ENCODE measurements at places on chromosomes 6 and 20.
A peak's percentile ranks its signal among the peaks of the same experiment; 100 is the strongest.

DNA sequence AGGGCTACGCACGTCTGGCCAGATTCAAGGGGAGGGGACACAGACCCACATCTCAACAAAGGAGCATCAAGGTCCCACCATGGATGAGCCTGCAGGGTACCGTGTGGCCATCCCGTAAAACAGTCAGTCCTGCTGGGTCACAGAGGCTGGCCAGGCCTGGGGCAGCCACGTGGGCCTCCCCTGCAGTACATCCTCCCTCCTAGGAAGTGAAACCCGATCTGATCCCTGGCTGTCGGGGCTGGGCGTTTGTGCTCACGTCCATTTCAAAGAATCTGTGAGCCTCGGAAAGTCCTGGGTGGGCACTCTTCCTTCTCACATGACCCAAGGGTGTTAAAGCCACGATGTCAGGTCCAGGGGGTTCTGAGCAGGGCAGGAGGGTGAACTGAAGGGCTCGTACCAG, 14.3 kb downstream of the SULF2 start:
- no peak for DNase-seq
- peaks cover 27% of the 10 kb centered on the region for H3K4me1 ChIP-seq
- no peaks in the 10 kb centered on the region for H3K36me3 ChIP-seq
- no peak overlapping the region for H3K27ac ChIP-seq
- no peaks in the 10 kb centered on the region for H3K27me3 ChIP-seq
- no peak overlapping the region for H3K4me3 ChIP-seq

- no peak overlapping the region for H3K4me3 ChIP-seq
- peaks cover 40% of the 10 kb centered on the region for H3K4me1 ChIP-seq
- peaks cover 9% of the 10 kb centered on the region for H3K27me3 ChIP-seq
- no peak for DNase-seq
- H3K27ac ChIP-seq = no peak overlapping the region
Observed at GRCh38 chr6:166257911-166258318, 50.3 kb downstream of the PRR18 start.

- H3K4me1 ChIP-seq = no peaks in the 10 kb centered on the region
- H3K27me3 ChIP-seq = no peaks in the 10 kb centered on the region
- H3K4me3 ChIP-seq = no peak overlapping the region
- no peak overlapping the region for H3K27ac ChIP-seq
Observed at GRCh38 chr6:139939189-139939979, 564.9 kb upstream of the CITED2 start.

DNA sequence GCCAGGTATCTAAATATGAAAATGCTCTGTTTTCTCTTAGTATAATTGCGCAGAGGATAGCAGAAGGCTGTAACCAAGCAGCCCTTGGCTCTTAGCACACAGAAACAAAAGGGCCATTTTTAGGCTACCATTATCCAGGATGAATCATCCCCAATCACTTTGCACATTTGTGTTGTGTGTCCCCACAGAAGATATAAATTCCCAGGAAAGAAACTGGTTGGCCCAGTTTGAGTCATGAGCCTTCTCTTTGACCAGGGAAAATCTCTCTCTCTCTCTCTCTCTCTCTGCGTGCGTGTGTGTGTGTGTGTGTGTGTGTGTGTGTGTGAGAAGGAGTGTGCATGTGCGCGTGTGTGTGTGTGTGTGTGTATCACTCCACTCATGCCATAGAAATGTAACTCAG, 178.5 kb downstream of the FRK start:
- H3K4me1 ChIP-seq = no peaks in the 10 kb centered on the region
- H3K36me3 ChIP-seq = no peaks in the 10 kb centered on the region
- no peak overlapping the region for H3K4me3 ChIP-seq
- H3K27me3 ChIP-seq = no peaks in the 10 kb centered on the region
- no peak for DNase-seq

DNA sequence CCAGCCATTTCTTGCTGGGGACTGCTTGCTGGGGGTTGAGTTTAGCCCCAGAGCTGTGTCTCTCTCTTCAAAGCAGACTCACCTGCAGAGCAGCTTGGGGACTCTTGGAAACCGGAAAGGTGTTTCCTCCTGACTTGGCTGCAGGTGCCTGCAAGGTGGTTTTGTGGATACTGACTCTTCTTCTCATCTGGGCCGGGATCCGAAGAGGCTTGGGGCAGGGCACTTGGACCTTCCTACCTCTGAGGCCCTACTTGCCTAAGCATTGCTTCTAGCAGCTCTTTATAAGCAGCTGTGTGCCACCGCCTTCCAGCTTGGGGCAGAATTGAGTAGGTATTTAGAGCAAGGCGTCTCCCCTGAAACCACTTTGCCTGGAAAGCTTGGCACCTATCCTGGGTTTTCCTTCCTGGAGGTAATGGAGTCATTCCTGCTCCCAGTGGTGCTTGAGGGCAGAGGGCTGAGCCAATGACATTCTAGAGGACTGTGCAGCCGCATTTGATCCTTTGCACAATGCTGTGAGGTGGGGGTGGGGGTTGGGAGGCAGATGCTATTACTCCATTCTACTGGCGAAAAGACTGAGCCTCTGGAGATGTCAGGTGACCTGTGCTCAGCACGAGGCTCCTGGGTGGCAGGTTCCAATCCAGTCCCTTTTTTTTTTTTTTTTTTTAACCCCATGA, 3.4 kb upstream of the CTSZ start:
- DNase-seq = peak; percentile 8
- no peaks in the 10 kb centered on the region for H3K36me3 ChIP-seq
- no peak overlapping the region for H3K27ac ChIP-seq
- no peak overlapping the region for H3K4me3 ChIP-seq
- H3K27me3 ChIP-seq = no peaks in the 10 kb centered on the region

- no peaks in the 10 kb centered on the region for H3K27me3 ChIP-seq
- no peak for DNase-seq
- H3K4me3 ChIP-seq = no peak overlapping the region
- H3K4me1 ChIP-seq = no peaks in the 10 kb centered on the region
- no peak overlapping the region for H3K27ac ChIP-seq
Observed at GRCh38 chr6:72890671-72891070, 268.8 kb downstream of the KCNQ5 start.

GRCh38 chr6:137702791-137703424, 164.2 kb upstream of the TNFAIP3 start:
- H3K36me3 ChIP-seq = no peaks in the 10 kb centered on the region
- no peak overlapping the region for H3K27ac ChIP-seq
- peaks cover 28% of the 10 kb centered on the region for H3K4me1 ChIP-seq

- H3K4me1 ChIP-seq = peaks cover 15% of the 10 kb centered on the region
- no peak for DNase-seq
- no peaks in the 10 kb centered on the region for H3K36me3 ChIP-seq
- H3K27ac ChIP-seq = no peak overlapping the region
- no peaks in the 10 kb centered on the region for H3K27me3 ChIP-seq
- H3K4me3 ChIP-seq = no peak overlapping the region
Observed at GRCh38 chr6:36361071-36361470, 24.4 kb upstream of the BNIP5 start.

DNA sequence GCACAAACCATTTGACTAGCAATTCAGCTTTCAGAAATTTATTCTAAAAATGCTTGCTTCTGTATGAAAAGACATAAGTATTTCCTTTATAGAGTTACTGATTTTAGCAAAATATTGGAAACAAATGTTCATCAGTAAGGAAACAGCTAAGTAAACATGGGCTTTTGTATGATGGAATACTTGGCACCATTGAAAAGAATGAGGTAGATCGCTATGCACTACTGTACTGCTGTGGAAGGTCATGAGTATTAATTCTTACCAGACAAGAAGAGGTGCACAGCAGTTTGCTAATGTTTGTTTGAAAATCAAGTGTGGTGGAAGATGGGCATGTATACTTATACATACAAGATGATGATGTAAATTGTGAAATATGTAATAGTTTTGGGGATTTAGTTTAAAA, 73.0 kb downstream of the FARS2 start:
- H3K4me3 ChIP-seq = no peak overlapping the region
- H3K36me3 ChIP-seq = no peaks in the 10 kb centered on the region
- no peak overlapping the region for H3K27ac ChIP-seq
- no peaks in the 10 kb centered on the region for H3K4me1 ChIP-seq
- DNase-seq = no peak
- no peaks in the 10 kb centered on the region for H3K27me3 ChIP-seq

DNA sequence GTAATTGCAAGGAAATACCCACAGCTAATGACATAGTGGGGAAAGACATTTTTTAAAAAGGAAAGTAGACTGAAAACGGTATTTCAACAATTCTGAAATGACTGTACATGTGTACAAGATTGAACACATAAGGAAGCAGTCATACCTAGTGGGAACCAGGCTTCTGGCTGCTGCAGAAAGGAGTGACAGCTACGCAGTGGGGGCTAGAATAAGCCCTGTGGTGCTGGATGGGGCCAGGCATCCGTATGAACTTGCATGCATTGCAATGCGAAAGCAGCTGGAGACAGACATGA, 54.9 kb upstream of the GPR31 start:
- no peak for DNase-seq
- no peaks in the 10 kb centered on the region for H3K4me1 ChIP-seq
- no peak overlapping the region for H3K27ac ChIP-seq

- no peak for DNase-seq
- H3K27me3 ChIP-seq = no peaks in the 10 kb centered on the region
- no peaks in the 10 kb centered on the region for H3K36me3 ChIP-seq
Observed at GRCh38 chr6:17945111-17945510, 42.3 kb downstream of the KIF13A start.

- H3K36me3 ChIP-seq = no peaks in the 10 kb centered on the region
- DNase-seq = no peak
- H3K27me3 ChIP-seq = no peaks in the 10 kb centered on the region
- no peak overlapping the region for H3K4me3 ChIP-seq
Observed at GRCh38 chr6:86586195-86586594, 351.1 kb upstream of the HTR1E start.

GRCh38 chr6:148771896-148772554, 25.2 kb downstream of the UST start:
- H3K4me3 ChIP-seq = no peak overlapping the region
- H3K36me3 ChIP-seq = no peaks in the 10 kb centered on the region
- peak overlapping the region; percentile 14 for H3K27ac ChIP-seq
- no peaks in the 10 kb centered on the region for H3K27me3 ChIP-seq

GRCh38 chr20:34874094-34874654, 1.5 kb upstream of the GGT7 start:
- H3K36me3 ChIP-seq = no peaks in the 10 kb centered on the region
- H3K27me3 ChIP-seq = no peaks in the 10 kb centered on the region
- peaks cover 41% of the 10 kb centered on the region for H3K4me1 ChIP-seq
- DNase-seq = peak; percentile 67
- no peak overlapping the region for H3K4me3 ChIP-seq

DNA sequence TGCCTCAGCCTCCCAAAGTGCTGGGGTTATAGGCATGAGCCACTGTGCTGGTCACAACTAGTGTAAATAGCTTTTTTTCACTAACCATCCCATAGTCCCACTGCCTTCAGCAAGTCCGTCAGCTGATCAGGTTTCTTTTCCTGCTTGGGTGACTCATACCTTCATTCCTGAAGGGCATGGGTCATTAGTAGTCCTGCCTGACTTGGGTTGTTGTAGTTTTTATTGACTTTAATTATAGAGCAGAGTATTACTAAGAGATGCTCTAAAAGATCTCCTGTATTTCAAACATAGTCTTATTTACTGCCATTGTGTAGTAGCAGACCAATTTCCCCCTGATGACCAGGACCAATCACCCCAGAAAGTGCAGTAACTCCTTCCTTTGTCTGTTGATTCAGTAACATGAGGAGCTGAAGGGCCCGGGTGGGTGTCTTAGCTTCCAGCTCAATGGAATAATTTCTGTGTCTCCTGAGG, 25.8 kb downstream of the HLA-C start:
- no peak overlapping the region for H3K4me3 ChIP-seq
- no peaks in the 10 kb centered on the region for H3K4me1 ChIP-seq
